GM12878 (cell line): ENCODE measurements at places on chromosomes 16 and 17. TPM values are rescaled to one million over a fixed set of nuclear protein-coding genes. Genes with fewer than 3 reads are reported as not detected.

KCNJ12 gene
- total RNA-seq: 0.21 and 0.32 TPM in 2 replicates

PLXDC1 gene
- not detected in 2 replicates for total RNA-seq

GRCh38 chr17:80045703-80046102 is 9.3 kb downstream of the CCDC40 start:
- H3K36me3 ChIP-seq: no peaks in the 10 kb centered on the region
- H3K27ac ChIP-seq: no peak overlapping the region
- H3K4me1 ChIP-seq: no peaks in the 10 kb centered on the region
- DNase-seq: no peak

- no peak for DNase-seq
- no peaks in the 10 kb centered on the region for H3K36me3 ChIP-seq
- no peak overlapping the region for H3K4me3 ChIP-seq
Observed at GRCh38 chr16:25692742-25693508, 1.2 kb downstream of the HS3ST4 start.

DNA sequence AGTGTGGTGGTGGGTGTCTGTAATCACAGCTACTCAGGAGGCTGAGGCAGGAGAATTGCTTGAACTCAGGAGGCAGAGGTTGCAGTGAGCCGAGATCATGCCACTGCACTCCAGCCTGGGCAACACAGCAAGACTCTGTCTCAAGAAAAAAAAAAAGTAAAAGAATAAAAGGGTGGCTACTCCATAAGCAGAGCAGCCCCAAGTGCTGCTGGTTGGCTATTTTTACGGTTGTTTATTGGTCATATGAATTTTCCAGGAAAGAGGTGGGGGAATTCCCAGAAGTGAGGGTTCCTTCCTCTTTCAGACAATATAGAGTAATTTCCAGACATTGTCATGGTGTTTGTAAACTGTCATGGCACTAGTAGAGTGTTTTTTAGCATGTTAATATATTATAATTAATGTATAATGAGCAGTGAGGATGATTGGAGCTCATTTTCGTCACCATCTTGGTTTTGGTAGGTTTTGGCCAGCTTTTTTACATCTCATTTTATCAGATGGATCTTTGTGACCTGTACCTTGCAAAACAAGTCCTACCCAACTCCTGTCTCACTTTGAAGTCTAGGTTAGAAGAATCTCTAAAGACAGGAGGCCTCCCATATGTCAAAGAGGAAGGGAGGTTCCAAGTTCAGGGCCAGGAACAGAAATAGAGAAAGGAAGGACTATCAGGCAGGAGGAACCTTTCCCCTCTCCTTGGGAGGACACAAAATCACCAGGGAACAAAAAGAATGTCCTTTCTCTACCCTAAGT is 39.1 kb downstream of the HOXB1 start:
- H3K27me3 ChIP-seq: no peaks in the 10 kb centered on the region
- H3K36me3 ChIP-seq: no peaks in the 10 kb centered on the region
- no peak for DNase-seq
- no peak overlapping the region for H3K27ac ChIP-seq
